Renal cortical epithelial cell (primary cell): ENCODE measurements at places on chromosomes 11 and 22. TPM values are rescaled to one million over a fixed set of nuclear protein-coding genes. Genes with fewer than 3 reads are reported as not detected.

The CSF2RB gene
- under 0.01 TPM in 1 of 2 replicates, not detected in the other for total RNA-seq

DNA sequence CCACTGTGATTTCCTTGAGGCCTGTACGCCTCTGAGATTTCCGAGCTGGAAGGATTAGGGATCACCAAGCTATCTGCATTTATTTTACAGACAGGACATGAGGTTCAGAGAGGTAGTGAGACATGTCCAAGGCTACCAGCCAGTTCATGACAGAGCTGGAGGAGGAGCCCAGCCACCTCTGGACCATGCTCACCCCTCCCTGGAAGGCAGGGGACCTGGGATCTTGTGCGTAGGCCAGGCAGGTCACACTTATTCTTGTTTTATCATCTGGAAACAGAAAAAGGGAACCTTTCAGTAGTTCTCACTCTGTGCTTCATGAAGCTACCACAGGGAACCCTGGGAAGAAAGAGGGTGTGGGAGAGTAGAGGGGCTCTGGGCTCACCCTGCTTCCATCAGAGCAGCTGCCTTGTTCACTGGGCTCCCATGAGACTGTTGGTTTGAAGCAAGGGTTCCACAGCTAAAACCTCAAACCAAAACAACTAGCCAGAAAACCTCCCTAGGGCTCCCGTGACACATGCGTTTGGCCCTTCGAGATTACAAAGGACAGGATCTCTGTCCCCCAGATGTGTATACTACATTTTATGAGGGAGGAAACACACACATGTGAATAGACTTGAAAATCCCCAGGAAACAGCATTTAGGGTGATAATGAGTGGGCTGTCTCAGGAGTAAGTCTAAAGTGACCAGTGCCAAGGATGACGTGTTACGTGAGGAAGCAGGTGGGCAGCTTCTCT lies 106.4 kb downstream of the DSCAML1 start:
- no peak for DNase-seq

The VSTM5 gene
- total RNA-seq = 0.17 and 0.70 TPM in 2 replicates

The KCNK4 gene
- total RNA-seq = not detected in 2 replicates

DNA sequence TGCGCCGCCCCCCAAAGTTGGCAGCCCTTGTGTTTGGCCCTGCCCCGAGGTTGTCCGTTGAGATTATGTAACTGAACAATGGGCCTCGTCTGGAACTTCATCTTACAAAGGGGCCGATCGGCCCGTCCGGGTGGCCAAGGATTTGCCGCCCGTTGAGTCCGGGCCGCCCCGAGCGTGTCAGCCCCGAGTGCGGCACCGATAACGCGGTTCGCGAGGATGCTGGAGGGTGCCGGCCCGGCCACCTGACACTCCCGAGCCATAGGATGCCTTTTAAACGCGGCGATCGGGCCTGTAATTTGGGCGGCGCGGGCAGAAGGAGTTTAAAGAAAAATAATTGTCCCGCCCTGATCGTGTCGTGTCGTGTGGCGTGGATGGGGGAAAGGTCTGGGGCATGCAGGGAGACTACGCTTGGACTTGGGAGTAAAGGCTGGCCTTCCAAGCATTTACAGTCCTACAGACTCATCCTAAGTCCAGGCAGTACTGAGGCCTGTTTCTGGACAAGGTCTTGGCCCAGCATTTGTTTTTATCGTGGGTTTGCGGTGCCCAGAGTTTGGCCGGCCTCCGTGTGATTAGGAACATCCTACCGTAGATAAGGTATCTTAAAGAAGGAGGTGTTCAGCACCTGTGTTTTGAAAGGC lies 1.3 kb downstream of the WEE1 start:
- no peak for DNase-seq
